Stimulated activated CD4-positive, alpha-beta T cell treated with anti-CD3 and anti-CD28 coated beads, Interleukin-12 subunit alpha, Interleukin-12 subunit beta, amount 100 ng/mL, for 48 hours (primary cell): ENCODE measurements at places on chromosomes 12 and 14.

- DNase-seq = peak; percentile 28
Measured at GRCh38 chr12:54935235-54935951, 49.2 kb downstream of the TESPA1 start.

DNA sequence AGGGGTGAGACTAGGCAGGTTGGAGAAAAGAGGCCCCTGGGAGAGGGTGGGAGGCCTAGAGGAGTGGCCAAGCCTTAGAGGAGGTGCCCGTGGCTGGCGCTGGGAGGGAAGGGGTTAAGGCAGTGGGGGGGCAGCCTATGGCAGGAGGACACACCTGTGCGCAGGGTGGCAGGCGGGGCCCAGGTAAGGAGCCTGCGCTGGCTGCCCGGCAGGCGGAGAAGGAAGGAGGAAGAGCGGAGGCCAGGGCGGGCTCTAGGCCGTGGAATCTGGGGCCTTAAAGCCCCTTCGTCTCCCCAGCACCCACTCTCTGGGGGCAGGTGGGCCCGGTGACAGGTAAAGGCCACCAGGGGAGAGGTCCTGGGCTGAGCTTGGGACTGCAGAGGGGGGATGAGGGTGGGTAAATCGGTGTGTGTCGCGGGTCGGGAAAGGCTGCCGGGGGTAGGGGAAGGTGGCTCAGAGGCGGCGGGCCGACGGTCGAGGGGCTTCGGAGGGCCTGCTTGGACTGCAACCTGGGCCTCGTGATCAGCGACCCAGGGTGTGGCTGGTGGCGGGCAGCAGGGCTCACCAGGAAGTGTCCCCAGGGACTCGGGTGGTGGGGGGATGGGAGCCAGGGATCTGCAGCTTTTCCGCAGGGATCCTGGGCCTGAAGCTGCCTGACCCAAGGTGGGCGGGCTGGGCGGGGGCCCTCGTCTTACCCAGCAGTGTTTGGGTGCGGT is 7.3 kb downstream of the PHB2 start:
- DNase-seq = no peak

- DNase-seq = no peak
Measured at GRCh38 chr12:57157588-57158173, 10.3 kb upstream of the LRP1-AS start.

DNA sequence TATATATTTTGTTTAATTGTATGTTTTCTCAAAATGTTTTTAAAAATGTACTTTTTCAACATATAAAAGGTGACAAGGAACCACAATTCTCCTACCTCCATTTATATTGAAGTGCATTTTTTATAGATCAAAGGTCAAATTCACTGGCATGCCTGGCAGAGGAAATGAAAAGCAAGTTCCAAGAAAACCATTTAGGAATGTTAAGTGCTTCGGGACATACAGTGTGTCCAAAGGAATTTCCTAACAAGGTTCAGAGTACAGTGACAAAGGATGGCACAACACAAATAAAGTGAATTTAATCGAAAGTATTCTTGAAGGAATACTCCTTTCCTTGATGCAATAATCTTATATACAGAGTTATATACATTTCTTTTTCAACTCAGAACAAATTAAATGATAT is 242.3 kb downstream of the CCER1 start:
- no peak for DNase-seq

DNA sequence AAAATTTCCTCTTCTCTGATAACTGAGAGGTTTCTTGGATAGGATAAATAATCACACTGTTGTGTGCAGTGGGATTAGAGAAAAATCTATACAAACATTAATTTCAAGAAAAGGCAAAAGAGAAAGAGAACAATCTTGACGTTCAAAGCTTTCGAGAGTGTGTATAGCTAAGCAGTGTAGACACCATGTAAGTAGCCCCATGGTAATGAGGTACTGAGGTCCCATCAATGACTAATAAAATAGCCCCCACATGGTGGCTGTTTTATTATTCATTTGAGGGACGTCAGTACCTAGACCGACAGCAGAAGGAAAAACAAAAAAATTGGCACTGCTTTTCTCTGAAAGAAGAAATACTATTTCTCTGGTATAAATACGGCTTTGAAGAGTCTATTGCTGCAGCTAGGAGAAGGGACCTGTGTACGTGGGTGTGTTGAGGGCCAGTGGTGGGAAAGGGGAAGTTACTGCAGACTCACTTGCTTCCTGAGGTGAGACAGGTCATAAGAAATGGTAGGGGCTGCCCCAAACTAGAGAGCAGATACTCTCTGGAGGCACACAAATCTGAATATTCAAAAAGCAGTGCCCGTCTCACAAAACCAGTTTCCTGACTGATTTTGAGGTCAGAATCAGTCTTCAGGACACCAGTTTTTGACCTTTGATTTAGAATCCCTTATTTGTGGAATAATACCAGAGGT is 339.8 kb downstream of the EMP1 start:
- no peak for DNase-seq

DNA sequence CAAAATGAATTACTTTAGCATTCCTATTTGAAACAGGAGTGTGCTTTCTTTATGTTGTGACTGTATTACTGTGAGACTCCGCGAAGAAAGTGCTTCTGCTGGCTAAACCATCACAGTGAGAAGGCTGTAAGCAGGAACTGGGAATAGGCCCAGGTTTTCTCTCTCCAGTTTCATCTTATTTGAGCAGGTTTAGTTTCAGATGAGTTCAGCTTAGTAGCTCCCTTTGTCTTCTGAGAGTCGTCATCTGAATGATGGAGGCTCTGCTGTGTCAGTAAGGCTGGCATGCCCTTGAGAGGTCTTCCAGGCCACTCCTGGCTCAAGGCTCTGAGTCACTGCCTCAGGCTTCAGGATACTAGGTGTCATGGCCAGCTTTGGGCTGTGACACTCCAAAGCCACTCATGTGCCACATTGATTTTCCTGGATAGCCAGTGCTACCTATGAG is 205.6 kb upstream of the RGS6 start:
- DNase-seq = no peak

- no peak for DNase-seq
Measured at GRCh38 chr12:4206470-4206869, 67.1 kb upstream of the CCND2 start.

DNA sequence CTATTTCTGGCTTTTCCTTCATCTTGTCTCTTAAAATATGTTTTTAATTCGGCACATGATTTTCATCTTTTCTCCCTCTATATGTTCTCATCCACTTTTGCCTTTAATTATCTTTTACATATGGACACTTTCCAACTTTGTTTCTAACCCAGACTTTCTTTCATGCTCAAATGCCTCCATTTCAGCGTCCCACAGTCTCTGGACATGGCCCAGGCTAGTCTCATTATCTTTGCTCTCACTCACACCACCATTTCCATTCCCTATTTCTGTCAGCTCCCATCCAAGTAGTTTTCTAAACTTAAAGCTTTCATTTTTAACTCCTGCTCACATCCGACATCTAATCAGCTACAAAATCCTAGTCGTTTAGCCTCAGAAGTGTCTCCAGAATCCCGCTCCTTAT is 14.8 kb downstream of the GTF2H3 start:
- DNase-seq = no peak

- no peak for DNase-seq
Measured at GRCh38 chr12:123398550-123399254, 14.8 kb downstream of the KMT5A start.

DNA sequence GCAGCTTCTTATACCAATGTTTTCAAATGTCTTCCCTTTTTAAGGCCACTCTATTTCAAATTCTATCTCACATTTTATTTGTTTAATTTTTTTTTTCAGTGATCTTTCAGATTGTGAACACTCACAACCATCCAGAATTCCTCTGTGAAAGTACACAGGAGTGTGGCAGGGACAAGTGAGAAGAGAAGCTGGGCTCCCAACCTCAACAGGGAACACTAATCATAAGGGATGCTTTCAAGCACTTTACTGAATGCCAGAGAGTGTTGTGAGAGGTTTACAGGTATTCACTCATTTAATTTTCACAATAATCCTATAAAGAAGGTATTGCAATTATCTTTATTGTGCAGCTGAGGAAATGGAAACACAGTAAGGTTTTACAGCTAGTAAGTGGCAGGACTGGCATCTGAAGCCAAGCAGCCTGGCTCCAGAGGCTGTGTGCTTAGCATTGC is 60.1 kb upstream of the PYGL start:
- no peak for DNase-seq

GRCh38 chr14:96145116-96145864 is 59.3 kb upstream of the BDKRB2 start:
- DNase-seq = no peak

DNA sequence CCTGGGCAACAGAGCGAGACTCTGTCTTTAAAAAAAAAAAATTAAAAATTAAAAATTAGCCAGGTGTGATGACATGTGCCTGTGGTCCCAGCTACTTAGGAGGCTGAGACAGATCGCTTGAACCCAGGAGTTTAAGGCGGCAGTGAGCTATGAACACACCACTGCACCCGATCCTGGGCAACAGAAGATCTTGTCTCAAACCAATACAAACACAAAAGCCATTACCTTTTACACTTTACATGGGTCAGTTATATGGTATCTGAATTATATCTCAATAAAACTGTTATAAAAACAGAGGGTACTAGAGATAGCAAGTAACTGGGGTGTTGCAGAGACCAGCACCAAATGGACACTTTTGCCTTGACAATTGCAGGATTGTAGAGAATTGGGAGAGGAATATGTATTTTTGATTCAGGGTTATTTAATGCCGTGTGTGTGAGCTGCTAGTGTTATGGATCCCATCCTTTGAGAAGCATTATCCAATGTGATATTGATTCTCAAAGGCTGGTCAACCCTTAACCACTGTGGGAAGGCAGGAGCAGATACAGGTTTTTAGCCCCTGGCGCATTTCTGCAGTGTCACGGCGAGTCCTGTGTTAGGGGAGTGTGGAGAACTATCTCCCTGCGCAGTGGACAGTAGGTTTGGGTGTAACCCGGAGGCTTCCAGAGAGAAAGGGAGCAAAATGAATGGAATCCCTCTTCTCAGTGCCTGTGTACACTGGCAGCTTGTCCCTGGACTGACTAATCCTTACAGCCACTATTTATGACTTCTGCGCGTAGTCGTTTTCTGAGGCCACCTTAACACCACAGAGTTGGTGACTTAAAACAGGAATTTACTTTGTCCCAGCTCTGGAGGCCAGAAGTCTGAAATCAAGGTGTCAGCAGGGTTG is 4.3 kb downstream of the PSMD9 start:
- DNase-seq = no peak

DNA sequence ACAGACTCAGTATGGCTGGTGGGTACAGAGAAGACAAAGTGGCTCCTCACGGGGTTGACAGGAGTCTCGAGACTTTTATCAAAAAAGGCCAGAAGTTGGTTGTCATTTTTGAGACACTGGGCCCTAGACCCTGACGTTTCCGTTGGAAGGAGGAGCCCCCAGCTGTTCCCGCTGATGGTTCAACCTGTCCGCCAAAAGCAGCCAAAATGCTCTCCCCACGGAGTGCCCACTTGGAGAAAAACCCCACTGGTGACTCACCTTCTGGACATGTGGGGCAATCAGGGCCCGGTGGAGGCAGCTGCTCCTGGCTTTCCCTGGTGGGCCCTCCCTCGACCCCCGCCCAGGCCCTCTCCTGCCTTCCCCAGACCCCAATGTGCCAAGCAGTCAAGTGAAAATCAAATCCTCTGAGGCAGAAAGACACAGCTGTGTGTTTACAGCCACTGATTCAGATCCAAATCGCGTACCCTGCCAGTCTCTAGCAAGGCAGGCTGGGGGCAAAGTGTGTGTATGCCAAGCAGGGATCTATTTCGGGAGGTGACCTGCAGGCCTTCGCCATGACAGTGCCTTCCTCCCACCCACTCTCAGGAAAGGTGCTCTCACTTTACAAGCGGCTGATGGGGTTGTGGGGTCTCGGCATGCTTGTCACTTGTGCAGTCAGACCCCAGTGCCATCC is 347.4 kb downstream of the DPF3 start:
- DNase-seq = no peak

DNA sequence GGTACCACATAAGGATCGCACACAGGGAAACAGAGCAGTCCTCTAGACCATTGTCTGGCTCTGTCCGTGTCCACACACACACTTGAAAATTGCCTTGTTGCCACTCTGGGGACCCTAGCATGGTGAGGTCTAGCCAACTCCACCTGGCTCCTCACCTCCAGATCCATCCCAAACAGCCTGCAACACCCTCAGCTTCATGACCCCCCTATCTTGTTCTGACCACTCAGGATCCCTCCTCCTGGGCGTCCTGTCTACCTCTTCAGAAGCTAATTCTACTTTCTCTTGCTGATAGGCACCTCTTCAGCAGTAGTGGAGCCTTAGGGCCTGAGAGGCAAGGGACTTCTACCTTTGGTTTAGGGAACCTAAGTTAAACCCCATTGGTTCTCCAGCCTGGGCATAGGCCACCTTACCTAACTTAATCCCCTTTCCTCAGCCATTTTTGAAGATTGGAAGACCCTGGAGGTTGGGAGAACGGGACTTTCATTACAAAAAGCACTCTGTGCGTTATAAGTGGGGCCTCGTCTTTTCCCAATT is 697 bp upstream of the HOXC5 start:
- DNase-seq = no peak

DNA sequence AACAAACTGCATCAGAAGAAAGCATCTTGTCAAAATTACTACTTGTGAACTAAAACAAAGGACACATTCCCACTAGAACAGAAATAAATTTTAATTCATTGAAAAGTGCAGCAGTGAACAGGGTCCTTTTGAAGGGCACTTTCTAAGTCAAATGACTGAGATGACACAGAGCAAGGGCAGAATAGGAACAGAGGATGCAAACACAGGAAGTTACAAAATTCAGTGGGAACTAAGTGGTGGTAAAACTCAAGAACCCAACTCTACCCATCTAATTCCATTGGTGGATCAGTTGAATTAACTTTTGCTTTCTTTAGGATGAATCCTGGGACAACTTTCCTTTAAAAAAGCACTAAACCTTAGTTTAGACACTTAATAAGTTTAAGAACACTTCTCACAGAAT is 45.8 kb downstream of the GNS start:
- DNase-seq = no peak

DNA sequence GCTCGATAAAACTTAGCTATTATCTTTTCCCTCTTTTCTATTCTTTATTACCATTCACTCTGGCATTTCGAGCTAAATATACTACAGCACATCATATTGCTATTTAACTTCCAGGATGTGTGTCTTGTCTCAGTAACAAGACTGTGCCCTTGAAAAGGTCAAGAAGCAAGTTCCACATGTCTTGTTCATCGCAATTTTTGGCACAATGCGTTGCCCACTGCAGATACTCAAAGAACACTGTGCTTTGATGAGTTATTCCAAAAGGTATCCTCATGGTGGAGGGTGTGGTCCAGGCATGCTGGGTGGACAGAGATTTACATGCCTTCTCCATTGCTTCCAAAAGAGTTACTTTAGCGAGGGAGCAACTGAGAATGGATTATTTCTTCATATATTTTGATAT is 6.6 kb downstream of the E2F7 start:
- no peak for DNase-seq

DNA sequence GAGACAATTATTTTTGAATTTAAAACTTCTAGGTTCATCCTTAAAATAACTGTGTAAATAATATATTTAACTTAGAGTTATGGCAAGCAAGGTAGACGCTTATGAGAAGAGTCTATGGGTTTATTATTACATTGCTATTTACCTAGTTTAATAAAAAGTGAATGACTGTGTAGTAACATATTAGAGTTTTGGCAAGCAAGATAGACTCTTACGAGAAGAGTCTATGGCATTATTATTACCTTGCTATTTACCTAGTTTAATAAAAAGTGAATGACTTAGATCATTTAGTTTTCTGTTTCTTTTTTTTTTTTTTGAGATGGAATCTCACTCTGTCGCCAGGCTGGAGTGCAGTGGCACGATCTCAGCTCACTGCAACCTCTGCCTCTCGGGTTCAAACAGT is 3.8 kb downstream of the RNF34 start:
- no peak for DNase-seq
